ENCODE measurements at places on chromosomes 3 and 15. TPM values are rescaled to one million over a fixed set of nuclear protein-coding genes. Genes with fewer than 3 reads are reported as not detected.
A peak's percentile ranks its signal among the peaks of the same experiment; 100 is the strongest.

- H3K4me1 ChIP-seq = peaks cover 17% of the 10 kb centered on the region
- no peak overlapping the region for H3K4me3 ChIP-seq
- H3K27ac ChIP-seq = no peak overlapping the region
- no peaks in the 10 kb centered on the region for H3K27me3 ChIP-seq
Observed at GRCh38 chr15:69713726-69714559, 261.3 kb downstream of the RPLP1 start.

The CADPS gene
- 0.58 TPM for total RNA-seq

GRCh38 chr3:52439426-52440248 is 5.3 kb downstream of the SEMA3G start:
- H3K36me3 ChIP-seq = no peaks in the 10 kb centered on the region
- H3K4me3 ChIP-seq = no peak overlapping the region
- H3K27me3 ChIP-seq = no peaks in the 10 kb centered on the region
- H3K27ac ChIP-seq = no peak overlapping the region
- DNase-seq = peak; percentile 1

DNA sequence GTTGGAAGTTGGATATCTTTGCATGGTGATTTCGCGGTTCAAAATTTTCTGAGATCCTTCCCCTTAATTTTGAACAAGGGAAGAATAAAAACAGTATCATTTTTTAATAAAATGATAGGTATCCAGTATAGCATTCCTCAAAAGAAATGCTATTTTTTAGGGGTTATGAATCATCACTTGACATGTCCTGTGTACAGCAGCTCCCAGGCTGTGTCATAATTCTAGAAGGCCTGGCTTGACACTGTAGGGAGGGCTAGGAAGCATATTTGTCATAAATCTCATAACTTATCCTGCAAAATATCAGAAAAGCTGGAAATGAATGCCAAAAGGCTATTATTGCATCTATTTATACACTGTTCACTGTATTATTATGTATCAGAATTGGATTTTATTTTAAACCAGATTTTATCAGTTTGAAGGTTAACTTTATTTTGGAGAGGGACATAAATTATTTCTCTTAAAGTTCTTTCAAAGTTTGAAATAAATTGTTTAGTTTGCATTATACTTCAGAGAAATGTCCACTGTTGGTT is 539.1 kb upstream of the ROBO2 start:
- DNase-seq = no peak
- H3K27me3 ChIP-seq = no peaks in the 10 kb centered on the region
- no peaks in the 10 kb centered on the region for H3K4me1 ChIP-seq
- no peak overlapping the region for H3K27ac ChIP-seq

DNA sequence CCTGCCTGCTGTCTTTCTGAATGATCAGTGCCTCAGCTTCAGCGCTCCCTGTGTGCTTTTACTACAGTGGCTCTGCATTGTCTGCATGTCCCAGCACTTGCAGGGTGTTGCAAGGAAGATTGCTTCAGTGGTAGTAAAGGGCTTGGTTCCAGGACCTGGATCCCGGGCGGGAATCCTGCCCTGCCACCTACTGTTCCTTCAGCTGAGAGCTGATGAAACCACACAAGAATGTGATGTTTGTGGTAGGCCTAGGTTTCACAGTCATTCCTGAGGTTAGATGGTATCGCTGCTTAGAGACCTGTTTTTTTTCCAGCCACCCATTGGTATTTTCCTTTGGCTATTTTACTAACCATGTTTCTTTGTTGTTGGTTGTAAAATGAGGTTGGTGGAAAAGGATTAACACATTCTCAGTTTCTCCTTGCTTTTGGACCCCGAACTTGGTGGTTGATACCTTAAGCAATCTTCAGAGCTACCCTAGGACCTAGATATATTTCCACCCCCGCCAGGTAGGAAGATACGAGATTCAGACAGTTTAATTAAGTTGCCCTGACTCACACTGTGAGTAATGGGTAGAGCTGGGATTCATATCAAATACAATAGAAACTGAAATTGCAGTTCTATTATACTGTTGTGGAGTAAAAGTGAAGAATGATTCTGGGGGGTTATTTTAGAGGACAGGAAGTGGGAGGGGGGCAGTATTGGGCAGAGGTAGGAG is 11.4 kb downstream of the GPR87 start:
- peak; percentile 80 for DNase-seq
- peaks cover 7% of the 10 kb centered on the region for H3K4me1 ChIP-seq
- peak overlapping the region; percentile 47 for H3K27ac ChIP-seq
- H3K4me3 ChIP-seq = no peak overlapping the region

DNA sequence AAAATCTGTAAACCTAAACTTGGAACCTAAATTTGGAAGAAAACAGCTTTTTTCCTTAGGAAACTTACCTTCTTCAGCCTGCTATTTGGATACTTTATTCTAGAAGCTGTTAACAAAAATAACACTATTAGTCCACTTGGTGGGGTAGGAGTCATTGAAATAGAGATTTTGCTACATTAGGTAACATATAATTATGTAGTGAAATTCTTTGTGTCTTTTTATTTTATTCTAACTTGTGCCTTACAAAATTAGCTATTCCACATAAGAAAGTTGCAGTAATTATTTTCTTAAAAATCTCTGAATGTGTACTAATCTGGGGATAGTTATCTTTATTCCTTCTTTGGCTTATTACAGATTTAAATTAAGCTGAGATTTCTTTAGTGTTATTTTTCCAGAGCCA is 360.4 kb upstream of the ROBO2 start:
- H3K4me1 ChIP-seq = no peaks in the 10 kb centered on the region
- no peak overlapping the region for H3K27ac ChIP-seq
- no peak for DNase-seq
- H3K27me3 ChIP-seq = no peaks in the 10 kb centered on the region
- H3K4me3 ChIP-seq = no peak overlapping the region

DNA sequence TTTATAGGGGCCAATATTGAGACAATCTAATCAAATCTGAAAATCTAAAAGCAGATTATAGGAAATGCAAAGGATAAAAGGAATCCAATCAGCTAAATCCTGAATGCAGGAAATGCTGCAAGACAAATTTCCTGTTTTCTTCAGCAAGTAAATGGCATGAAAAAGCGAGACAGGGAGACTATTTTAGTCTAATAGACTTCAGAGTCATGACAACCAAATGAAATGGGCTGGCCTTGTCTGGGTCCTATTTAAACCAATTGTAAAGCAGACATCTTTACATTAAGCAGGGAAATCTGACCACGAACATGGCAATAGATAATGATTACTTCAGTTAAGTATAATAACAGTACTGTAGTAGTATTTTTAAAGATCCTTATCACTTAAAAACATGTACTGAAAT is 2.1 kb downstream of the DBR1 start:
- peak overlapping the region; percentile 8 for H3K4me3 ChIP-seq
- no peak overlapping the region for H3K27ac ChIP-seq
- peaks cover 41% of the 10 kb centered on the region for H3K36me3 ChIP-seq
- no peak for DNase-seq

DNA sequence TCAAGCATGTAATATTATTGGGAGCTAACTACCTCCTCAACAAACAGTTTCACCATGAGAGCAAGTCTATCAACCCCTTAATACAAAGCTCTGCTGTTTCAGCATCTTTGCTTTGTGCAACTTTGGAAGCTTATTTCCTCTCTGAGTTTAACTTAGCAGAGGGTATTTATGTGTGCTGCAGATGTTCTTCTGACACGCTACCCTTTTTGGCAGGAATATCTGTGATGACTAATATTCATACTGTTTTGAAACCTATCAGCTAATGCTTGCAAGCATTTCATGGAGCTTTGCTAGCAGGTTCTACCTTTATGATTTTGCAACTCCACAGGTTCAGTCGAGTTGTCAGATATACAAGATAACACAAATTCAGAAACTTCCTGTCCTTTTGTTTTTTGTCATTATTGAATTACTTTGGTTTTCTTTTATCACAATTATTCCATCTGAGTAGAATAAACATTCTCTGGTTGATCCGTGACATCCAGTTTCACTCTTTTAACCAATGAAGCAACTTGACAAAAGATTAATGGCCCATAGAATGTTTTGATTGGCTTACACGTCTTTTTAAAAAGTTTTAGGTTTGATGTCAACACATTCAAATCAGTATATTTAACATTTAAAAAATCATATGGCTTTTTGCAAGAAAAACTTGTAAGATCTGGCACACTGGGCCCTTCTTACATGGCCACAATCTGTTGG is 1.7 kb upstream of the SLC9A9 start:
- H3K27ac ChIP-seq = no peak overlapping the region
- H3K27me3 ChIP-seq = no peaks in the 10 kb centered on the region
- DNase-seq = no peak
- H3K36me3 ChIP-seq = no peaks in the 10 kb centered on the region
- H3K4me1 ChIP-seq = peaks cover 9% of the 10 kb centered on the region
- no peak overlapping the region for H3K4me3 ChIP-seq

The SCN11A gene
- not detected for total RNA-seq

DNA sequence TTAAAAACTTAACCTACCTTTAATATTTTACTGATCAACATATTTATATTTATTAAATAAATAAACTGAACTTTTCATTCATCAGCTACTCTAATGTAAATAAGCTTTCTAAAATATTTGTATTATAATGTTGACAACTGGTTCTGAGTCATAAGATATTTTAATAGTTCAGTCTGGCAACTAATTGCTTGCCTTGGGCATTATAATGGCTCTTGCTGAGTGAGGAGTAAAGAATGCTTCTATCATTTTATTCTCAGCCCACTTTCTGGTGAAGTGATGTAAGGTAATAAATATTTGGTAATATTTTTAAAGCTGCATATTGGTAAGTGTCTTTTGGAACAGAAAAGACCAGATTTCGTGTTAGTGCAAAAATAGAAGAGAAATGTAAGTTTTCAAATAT is 81.5 kb downstream of the DIPK2A start:
- no peaks in the 10 kb centered on the region for H3K36me3 ChIP-seq
- DNase-seq = no peak
- H3K4me3 ChIP-seq = no peak overlapping the region
- no peaks in the 10 kb centered on the region for H3K27me3 ChIP-seq
- H3K27ac ChIP-seq = no peak overlapping the region

- no peaks in the 10 kb centered on the region for H3K4me1 ChIP-seq
Observed at GRCh38 chr3:31813197-31813596, 167.9 kb downstream of the OSBPL10 start.

Data from stomach (tissue), 19 donors.